Aortic smooth muscle cell (primary cell): ENCODE measurements at places on chromosomes 6 and 20. TPM values are rescaled to one million over a fixed set of nuclear protein-coding genes. Genes with fewer than 3 reads are reported as not detected.

Gene CTCFL
- not detected in 2 replicates for total RNA-seq

Gene GMNN
- 16.1 and 29.3 TPM in 2 replicates for total RNA-seq

Gene ID4
- total RNA-seq: 40.4 and 67.0 TPM in 2 replicates

Gene LHFPL5
- not detected in 2 replicates for total RNA-seq

Gene ACTL10
- 2.1 and 2.6 TPM in 2 replicates for total RNA-seq

Gene POM121L2
- not detected in 2 replicates for total RNA-seq

Gene SLC17A1
- total RNA-seq: not detected in 2 replicates

Gene PRDM13
- not detected in 2 replicates for total RNA-seq

Gene CLDN20
- not detected in 2 replicates for total RNA-seq

Gene C4A
- total RNA-seq: 5.7 and 5.8 TPM in 2 replicates
